ENCODE measurements at places on chromosomes 16 and 17. TPM values are rescaled to one million over a fixed set of nuclear protein-coding genes. Genes with fewer than 3 reads are reported as not detected.

CSH1 gene
- total RNA-seq = not detected

GRCh38 chr16:23929856-23930255 lies 94.1 kb downstream of the PRKCB start:
- no peak for DNase-seq
- H3K36me3 ChIP-seq = no peaks in the 10 kb centered on the region
- no peak overlapping the region for H3K4me3 ChIP-seq

SOX9 gene
- total RNA-seq = 3.2 TPM

DNA sequence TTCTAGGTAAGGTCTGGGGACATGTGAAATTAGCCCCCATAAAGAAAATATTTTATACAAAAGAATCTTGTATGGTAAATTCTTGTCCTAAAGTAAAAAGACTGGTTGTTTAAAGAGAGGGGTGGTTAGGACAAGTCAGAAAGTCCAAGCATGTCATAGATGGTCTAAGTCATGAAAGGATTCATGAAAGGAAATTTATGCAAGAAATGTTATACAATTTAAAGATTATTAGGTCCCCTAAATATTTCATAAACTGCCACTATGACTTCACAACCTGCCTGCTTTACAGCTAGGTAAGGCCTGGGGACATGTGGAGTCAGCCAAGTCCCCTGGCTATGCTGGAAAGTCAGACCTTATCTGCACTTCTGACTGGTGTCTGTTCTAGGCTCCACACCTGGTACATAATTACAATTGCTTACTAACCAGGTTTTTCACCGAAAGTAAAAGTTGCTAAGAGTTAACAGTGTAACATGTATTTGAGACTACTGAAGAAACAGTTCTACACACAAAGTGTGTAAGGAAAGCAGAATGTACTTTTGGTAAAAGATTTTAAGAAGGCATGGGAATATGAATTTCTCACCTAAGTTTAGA lies 17.0 kb downstream of the N4BP1 start:
- no peak overlapping the region for H3K4me3 ChIP-seq
- no peaks in the 10 kb centered on the region for H3K27me3 ChIP-seq
- DNase-seq = no peak
- peaks cover 3% of the 10 kb centered on the region for H3K36me3 ChIP-seq
